ENCODE measurements at places on chromosomes 1 and 21.

GRCh38 chr1:41482001-41482765 lies 2.3 kb downstream of the EDN2 start:
- DNase-seq, result no peak

DNA sequence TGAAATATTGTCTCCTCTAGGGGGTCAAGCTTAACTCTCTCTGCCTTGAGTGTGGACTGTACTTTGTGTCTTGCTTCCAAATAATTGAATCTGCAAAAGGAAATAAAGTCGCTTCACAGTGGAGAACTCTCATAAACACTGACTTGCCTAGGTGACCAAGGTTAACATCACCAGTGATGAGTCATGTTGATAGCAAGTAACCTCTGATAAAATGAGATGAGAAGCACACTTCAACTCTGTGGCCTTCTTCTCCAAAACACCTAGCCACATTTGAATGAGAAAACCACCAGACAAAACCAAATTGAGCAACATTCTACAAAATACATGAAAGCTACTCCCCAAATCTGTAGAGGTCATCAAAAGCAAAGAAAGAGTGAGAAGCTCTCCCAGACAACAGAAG lies 37.6 kb downstream of the PDE4B start:
- no peak for DNase-seq

GRCh38 chr1:156295391-156295947 lies at the start of gene GLMP:
Gene GLMP, minus strand, starts transcription at chr1:156295679. Its CDS starts 34 bp downstream, at chr1:156295645.
- DNase-seq, result peak; percentile 44

DNA sequence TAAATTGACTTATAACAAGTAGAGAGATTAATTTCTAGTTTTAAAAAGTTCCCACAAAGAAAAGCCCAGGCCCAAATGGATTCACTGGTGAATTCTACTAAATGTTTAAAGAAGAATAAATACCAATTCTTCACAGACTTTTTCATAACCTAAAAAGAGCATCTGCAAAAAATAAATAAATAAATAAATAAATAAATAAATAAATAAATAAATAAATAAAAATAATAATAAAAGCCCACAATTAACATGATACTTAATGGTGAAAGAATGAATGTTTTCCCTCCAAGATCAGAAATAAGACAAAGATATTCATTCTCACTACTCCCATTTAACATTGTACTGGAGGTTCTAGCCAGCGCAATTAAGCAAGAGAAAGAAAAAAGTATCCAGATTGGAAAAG lies 97.6 kb upstream of the KAZN start:
- no peak for DNase-seq

- DNase-seq, result no peak
Observed at GRCh38 chr1:51268634-51269033, 32.6 kb downstream of the RNF11 start.

- DNase-seq, result no peak
Observed at GRCh38 chr1:235958021-235958420, 91.3 kb upstream of the LYST start.

GRCh38 chr1:41639332-41639936 lies 155.0 kb upstream of the EDN2 start:
- DNase-seq, result no peak

Measured in 8988T (cell line).